ENCODE measurements at places on chromosomes 2 and 18. TPM values are rescaled to one million over a fixed set of nuclear protein-coding genes. Genes with fewer than 3 reads are reported as not detected.
A peak's percentile ranks its signal among the peaks of the same experiment; 100 is the strongest.

VWC2L gene
- total RNA-seq, result not detected

LRRC30 gene
- not detected for total RNA-seq

DUSP11 gene
- 45.0 TPM for total RNA-seq

DNA sequence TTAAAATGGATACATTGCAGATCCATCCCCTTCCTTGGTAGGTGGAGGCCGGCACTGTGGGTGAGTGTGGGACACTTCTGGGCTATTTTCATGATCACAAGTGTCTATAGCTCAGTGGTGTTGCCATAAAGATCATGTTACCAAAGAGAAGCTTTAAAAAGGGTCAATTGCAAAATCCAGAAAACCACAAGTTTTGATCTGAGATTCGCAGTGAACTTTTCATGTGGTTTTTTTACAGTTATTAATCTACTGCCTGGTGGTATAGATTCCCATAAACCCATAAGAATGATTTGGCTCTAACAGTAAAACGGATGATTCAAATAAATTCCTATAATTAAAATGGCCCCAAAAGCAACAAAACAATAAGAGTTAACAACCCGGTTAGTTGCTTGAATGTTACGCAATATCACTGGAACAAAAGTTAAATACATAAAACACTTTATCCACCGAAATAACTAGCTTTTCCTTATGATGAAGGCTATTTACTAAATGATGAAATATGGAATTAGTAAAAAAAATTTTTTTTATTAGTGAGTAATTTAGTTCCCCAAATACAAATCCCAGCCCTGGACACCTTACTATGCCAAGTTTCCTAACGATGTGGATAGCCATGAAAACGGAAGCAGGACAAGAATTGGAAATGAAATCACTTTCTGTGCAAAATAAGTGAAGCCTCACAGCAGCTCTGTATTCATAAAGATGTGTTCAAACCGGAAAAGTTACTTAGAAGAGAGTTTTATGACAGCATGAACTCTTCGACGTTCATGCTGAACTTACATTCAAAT lies 95.6 kb upstream of the THOC1 start:
- DNase-seq, result peak; percentile 60

DNA sequence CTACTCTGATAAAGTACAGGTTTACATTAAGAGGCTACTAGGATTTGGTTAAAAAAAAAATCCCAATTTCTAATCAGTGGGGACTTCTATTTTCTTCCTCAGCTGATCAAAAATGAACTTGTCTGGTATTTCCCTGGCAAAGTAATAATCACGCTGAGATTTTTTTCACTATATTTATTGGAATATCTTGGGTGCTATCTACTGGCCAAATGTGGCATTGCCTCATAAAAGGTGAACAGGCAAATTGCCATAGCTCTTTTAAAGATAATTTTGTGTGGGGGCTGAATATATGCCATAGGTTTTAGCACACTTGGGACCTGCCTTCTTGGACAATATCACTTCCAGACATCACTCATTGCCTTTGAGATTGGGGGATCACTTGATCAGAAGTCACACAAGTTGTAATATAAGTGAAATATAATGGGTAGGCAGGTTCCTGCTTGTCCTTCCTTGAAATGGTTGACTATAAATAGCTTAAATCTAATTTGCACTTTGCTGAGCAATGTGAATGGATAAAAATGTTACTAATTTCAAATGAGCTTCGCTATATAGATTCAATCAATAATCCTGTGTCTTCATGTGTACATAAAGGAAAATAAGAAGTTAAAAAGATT lies 7.0 kb upstream of the NXPH2 start:
- DNase-seq, result peak; percentile 51

GRCh38 chr2:152098496-152099366 lies at the start of gene CACNB4:
CACNB4 (minus strand) TSS chr2:152099044.
- DNase-seq, result no peak

- no peak for DNase-seq
These were observed 1237.3 kb upstream of the FAM98A start for GRCh38 chr2:34836361-34836760.

DNA sequence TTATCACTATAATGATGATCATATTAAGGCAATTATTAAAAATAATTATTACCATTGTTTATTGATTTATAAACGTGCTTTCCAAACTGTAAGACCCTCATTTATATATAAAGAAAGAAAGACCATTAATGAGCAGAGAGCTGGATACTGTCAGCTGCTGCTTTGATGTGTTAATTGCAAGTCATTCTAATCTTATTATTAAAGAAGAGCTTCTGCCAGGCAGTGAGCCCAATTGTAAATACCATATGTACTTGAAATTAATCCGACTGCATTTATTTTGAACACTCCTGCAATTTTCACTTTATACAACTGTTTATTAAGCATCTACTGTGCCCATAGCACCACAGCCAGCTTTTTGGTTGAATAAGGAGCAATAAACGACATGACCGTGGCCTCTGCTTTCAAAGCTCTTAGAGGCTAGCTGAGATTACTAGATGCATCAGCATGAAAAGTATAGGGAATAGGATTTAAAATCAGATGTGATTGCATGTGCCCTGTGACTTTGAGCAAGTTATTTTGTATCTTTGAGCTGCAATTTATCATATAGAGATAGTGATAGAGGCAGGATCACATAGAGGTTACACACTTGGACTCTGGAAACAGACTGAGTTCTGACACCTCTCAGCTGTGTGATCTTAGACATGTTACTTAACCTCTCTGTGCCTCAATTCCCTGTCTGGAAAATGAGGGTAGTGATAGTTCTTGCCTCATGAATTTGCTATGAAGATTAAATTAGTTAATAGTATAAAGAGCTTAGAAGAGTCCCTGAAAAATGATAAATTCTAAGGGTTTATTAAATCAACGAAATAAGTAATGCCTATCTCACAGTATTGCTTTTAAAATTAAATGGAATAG lies 83.4 kb downstream of the MYCN start:
- no peak for DNase-seq

GRCh38 chr18:44758861-44759631 lies 78.4 kb downstream of the SETBP1 start:
- no peak for DNase-seq

DNA sequence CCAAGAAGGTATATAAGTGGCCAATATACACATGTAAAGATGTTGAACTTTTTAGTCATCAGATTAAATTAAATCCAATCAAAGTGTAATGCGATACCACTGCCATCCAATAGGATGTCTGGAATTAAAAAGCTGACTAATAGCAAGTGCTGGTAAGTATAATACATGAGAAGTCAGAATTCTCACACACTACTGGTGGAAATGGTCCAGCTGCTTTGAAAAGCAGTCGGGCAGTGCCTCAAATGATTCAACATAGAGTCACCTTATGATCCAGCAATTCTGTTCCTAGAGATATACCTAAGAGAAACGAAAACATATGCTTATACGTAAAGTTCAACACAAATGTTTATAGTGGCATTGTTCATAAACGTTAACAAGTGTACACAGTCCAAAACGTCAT lies 124.1 kb upstream of the MYT1L start:
- no peak for DNase-seq

- DNase-seq, result no peak
These were observed 104.7 kb downstream of the CD226 start for GRCh38 chr18:69843015-69843414.

- DNase-seq, result no peak
These were observed 49.0 kb upstream of the TFCP2L1 start for GRCh38 chr2:121333834-121334558.

All from MCF 10A (cell line).